ENCODE measurements at places on chromosomes 2 and 18.
A peak's percentile ranks its signal among the peaks of the same experiment; 100 is the strongest.

DNA sequence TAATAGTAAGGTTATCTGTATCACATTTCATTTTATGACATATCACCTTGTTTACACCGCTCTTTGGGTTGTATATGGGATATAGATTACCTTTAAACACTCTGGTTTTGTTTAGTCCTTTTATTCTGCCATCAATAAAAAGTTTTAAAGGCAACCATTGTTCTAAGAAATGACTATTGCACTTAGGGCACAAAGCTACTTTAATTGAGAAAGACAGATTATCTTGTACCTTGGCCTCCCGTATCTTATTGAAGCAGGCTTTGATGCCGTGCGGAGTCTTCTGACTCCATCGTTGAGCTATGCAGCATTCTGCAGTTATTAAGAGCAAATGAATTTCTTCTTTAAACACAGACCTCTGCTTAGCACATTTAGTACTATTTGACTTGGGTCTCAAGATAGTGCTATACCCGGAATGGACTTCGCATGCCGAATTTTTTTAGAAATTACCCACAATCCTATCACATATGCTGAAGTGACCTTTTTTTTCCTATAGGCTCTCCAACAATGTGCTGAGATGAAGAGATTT lies 16.7 kb downstream of the PKDCC start:
- no peak for DNase-seq

DNA sequence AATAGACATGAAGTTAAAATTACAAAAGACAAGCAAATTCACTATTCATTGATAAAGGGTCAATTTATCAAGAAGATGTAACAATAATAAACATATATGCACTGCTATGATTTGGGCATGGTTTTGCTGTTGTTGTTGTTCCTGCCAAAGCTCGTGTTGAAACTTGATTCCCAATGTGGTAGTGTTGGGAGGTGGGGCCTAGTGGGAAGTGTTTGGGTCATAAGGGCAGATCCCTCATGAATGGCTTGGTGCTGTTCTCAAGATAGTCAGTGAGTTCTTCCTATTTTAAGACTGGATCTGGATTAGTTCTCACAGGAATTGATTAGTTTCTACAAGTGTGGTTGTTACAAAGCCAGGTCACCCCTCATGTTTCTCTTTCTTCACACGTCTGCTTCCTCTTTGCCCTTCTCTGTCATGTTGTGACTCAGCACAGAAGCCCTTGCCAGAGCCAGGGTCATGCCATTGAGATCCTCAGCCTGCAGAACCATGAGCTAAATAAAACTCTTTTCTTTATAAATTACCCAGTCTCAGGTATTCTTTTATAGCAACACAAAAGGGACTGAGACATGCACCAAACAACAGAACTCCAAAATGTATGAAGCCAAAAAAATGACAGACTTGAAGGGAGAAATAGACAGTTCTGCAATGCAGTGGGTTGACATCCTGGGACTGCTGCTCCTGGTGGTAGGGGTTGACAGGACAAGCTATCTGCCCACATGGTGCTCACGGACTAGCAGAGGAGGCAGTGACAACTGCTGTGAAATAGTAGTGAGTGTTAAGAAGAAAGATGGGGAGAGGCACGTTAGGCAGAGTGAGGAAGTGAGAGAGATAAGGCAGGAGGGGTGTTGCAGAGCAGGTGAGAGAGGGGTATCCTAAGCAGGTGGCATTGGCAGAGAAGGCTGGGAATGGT lies 18.6 kb upstream of the SKA1 start:
- no peak for DNase-seq

- DNase-seq: peak; percentile 7
Measured at GRCh38 chr2:109736177-109736827, 57.8 kb upstream of the RGPD5 start.

- no peak for DNase-seq
Measured at GRCh38 chr2:168355121-168355520, 101.0 kb upstream of the CERS6 start.

GRCh38 chr18:9570255-9570654 lies 44.1 kb downstream of the PPP4R1 start:
- DNase-seq: no peak

DNA sequence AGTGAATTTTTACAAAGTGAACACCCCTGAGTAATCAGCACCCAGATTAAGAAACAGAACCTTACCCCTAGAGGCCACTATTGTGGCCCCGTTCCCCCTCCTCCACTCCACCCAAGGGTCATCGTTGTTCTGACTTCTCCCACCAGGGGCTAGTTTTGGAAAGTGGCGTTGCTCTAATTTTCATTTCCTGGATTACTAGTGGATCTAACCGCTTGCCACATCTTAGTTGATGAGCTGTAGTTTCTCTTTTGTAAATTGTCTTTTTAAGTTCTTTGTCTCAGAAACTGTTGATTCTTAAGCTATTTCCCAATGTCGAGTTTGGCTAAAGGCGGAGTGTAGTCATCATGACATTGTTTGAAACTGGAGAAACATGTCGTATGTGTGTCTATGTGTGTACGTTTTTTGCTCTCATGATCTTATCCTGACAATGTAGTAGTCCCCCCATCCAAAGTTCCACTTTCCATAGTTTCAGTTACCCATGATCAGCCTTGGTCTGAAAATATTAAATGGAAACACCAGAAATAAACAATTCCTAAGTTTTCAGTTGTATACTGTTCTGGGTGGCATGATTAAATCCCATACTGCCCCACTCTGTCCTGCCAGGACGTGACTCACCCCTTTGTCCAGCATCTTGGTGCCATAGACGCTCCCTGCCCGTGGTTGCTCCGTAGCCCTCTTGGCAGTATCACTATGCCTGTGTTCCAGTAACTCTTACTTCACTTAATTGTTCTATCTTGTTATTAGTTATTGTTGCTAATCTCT lies 71.0 kb upstream of the SP3 start:
- DNase-seq: no peak

GRCh38 chr18:79011300-79011870 lies 31.8 kb downstream of the SALL3 start:
- DNase-seq: no peak

DNA sequence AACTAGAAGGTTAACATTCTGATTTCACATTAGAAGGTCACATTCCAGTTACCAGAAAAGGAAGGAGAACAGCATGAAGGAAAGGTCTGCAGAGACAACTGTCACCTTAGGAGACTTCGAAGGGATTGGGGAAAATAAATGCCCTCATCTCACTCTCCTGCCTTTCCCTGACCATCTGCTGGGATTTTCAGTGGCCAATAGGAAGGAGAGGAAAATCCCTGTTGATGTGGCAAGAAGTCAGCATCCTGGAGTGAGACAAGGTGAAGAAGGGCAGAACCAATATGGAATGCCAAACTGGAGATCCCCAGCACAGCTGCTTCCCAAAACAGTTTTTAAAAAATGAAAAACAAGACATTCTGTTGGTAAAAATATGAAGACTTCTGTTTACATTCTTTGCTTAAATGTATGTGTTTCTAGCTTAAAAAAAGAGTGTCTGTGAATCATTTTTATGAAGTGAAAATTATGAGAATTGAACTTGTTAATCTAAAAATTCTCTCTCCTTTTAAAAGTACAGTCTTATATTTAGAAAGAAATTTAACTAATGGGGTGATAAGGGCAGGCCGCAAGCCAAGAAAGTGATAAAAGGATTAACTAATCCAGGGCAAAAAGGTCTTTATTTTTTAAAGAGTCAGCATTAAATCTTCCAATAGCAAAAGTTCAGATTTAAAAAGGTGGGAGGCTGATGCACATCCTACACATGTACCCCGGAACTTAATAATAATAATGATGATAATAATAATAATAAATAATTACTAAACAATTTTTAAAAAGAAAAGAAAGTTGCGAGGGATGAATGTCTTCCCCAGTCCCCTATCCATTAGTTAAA lies 160.6 kb upstream of the DOK6 start:
- DNase-seq: no peak

- DNase-seq: peak; percentile 55
Measured at GRCh38 chr2:28390746-28391563, 1.7 kb upstream of the FOSL2 start.

DNA sequence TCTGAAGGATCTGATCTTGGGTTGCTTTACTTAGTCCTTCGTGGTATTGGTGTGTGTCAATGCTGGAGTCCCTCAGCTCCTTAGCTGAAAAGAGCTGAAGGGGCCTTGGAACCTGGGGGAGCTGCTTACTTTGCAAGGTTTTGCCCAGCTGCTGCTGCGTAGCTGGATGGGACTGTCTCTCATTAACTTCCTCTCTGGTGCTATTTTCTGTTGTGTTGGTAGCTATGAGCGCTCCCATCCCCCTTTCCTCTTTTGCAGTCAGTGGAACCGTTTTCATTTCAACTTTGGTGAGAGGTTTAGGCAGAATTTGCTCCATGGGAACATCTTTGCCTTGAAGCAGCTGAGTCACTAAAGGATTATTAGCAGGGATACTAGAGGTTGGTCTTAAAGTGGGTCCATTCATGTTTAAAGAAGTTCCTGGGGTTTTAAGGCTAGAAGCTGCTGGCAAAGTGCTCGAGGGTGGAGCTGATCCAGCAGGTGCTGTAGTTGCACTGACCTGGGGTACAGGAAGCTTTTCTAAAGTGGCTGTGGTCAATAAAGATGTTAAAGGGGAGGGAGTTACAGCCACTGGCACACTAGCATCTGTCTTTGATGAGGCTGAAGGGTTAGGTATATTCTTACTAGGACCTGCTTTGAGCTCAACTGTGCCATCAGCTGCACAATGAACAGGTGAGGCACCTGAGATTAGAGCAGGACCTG lies 69.9 kb upstream of the DTNB start:
- DNase-seq: no peak

GRCh38 chr2:226674123-226674522 lies 125.5 kb downstream of the IRS1 start:
- no peak for DNase-seq

DNA sequence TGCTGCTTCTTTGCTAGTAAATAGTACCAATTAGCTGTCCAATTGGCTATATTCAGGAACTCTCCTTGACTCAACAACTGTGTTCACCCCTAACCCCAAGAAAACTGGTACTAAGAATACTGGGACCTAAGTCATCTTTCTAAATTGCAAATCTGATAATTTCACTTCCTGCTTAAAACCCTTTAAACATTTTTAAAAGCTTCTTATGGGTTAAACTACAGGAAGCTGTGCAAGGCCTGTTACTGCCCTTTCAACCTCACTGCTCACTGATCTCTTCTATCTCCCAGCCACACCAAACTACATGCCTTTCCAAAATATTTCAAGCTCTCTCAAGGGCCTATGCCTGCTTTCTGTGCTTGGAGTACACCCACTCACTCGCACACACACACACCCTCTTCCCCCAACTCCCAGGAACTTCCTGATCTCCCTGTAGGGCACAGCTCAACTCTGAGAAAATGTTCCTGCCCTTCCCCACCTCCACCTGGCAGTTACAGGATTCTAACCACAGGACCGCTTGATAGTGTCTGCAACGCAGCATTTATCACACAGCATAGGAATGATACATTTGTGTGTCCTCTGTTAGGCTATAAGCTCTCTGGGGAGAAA lies 6.7 kb downstream of the LMAN1 start:
- no peak for DNase-seq

DNA sequence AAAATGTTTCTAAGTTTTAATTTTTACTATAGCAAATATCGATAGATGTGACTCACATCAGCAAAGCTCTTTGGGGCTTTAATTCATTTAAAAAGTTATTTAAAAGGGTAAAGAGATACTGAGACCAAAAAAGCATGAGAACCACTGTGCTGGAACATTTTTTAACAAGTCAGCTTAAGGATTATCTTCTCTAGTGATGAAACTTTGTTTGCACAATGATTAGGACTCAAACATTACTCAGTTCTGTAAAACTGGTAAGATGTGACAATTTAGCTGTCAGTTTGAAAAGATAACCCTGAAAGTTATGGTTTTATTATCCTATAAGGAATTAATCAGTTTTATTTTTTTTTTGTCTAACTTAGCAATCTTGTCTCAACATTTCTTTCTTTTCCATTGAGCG lies 301.4 kb downstream of the TSN start:
- no peak for DNase-seq

GRCh38 chr18:70319187-70319586 lies 30.3 kb downstream of the SOCS6 start:
- no peak for DNase-seq

DNA sequence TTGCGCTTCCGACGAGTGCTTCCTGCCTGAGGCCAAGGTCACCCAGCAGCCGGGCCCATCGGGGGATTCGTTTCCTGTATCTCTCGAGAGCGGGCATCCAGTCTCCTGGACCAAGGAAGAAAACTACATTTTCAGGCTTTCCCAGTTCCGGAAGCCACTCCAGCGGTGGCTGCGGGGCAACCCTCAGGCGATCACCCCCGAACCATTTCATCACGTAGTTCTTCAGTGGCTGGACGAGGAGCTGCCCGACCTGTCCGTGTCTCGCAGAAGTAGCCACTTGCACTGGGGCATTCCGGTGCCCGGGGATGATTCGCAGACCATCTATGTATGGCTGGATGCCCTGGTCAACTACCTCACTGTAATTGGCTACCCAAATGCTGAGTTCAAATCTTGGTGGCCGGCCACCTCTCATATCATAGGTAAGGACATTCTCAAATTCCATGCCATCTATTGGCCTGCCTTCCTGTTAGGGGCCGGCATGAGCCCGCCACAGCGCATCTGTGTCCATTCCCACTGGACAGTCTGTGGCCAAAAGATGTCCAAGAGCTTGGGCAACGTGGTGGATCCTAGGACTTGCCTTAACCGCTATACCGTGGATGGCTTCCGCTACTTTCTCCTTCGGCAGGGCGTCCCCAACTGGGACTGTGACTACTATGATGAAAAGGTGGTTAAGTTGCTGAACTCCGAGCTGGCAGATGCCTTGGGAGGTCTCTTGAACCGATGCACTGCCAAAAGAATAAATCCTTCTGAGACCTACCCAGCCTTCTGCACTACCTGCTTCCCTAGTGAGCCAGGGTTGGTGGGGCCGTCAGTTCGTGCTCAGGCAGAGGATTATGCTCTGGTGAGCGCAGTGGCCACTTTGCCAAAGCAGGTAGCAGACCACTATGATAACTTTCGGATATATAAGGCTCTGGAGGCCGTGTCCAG lies 1.0 kb downstream of the MARS2 start:
- no peak for DNase-seq

GRCh38 chr2:195514365-195514764 lies 142.7 kb upstream of the SLC39A10 start:
- DNase-seq: no peak

DNA sequence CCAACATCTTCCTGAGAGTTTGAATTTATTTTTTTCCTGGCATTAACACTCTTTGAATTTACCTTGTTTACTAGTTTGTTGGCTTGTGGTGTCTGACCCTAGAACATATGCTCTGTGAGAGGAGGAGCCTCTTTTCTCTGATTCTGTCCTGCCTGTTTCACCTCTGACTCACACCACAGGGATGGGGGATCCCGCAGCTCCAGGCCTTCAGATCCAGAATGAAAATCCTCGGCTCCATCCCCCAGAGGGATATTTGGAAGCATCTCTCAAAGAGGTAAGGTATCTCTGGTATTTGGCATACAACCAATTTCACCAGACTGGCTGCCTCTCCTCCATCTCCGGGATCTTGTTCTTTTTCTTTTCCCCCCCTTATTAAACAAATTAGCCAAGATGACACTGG lies 104.7 kb downstream of the GPR39 start:
- no peak for DNase-seq

- DNase-seq: no peak
Measured at GRCh38 chr2:17052001-17052400, 386.4 kb upstream of the CYRIA start.

DNA sequence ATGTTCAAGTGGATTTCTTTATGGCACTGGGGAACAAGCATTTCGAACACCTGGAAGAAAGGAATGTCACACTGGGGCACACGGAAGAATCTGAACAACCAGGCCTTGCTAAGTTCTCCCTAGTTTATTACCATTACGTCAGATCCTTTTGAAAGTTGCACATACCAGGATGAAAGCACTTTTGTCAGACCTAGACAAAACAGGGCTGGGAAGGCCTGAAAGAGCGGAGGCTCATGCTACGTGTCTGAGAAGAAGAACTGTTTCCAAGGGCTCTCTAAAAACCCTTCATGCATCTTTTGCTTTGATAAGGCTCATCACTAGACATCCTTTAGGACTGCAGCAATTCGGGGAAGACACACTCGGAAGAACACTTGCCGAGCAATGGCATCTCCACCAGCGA lies 15.4 kb upstream of the SLC25A52 start:
- DNase-seq: no peak
